Astrocyte (in vitro differentiated cells and primary cell): ENCODE measurements at places on chromosomes 12 and 14. TPM values are rescaled to one million over a fixed set of nuclear protein-coding genes. Genes with fewer than 3 reads are reported as not detected.

GRCh38 chr12:65634626-65635331, 189.5 kb upstream of the HMGA2 start:
- DNase-seq = peak; percentile 70

DNA sequence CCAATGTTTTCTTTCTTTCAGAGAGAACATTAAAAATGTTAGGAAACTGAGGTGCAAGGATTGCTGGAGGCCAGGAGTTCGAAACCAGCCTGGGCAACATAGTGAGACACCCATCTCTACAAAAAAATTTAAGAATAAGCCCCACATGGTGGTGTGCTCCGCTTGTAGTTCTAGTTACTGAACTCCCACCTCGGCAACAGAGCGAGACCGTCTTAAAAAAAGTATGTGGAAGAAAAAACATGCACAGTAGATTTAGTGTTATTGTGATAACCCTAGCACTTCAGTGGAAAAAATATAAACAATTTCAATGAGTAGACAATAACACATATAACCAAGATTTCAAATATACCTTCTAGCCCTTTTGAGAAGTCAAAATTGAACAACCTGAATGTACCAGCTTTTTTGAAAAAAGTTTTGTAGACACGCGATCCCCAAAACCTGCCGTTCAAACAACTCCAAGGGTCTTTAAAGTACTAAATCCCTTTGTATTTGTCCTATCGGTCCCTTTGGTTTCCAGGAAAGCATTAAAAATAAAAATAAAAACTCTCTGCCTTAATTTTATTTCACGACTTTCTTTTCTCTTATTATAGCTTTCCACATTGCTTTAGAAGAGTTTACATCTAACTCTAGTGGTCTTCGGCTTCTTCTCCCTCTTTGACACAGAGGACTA, 1.0 kb upstream of the ANO6 start:
- peak; percentile 23 for DNase-seq

DNA sequence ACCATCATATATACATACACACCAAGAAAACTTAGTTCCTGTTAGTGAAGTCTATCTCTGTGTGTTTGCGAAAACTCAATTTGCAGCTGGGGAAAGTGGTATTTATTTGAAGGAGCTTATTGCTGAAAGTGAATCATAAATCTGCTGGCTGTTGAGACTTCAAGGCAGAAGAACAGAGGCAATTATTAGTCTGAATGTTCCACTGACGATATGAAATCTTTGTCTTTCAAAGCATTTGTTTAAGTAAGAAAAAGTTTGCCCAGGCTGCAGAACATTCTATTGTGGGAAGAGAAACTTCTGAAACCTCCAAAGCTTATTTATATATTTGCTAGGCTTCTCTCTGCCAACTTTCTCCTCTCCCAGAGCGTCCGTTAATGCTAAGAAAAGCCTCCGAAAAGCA, 255.7 kb upstream of the TMPO start:
- DNase-seq = no peak

DNA sequence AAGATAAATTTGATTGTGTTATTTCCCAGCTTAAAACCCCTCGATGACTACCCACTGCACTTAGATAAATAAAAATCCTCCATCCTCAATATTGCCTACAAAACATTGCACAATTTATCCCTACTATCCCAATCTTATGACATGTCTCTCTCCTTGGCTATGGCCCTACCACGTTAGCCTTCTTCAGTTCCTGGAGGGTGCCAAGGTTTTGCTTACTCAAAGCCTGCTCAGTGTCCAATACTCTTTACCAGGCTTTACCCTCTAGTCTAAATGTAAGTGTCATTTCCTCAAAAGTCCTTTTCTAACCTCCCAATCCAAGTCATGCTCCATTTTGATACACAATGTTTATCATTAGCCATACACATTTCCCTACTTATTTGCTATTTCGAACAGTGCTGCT, 35.0 kb upstream of the PPM1A start:
- no peak for DNase-seq

- DNase-seq = no peak
Observed at GRCh38 chr12:53005215-53005985, 856 bp upstream of the EIF4B start.

- DNase-seq = no peak
Observed at GRCh38 chr12:3592856-3593625, 102.0 kb downstream of the PRMT8 start.

DNA sequence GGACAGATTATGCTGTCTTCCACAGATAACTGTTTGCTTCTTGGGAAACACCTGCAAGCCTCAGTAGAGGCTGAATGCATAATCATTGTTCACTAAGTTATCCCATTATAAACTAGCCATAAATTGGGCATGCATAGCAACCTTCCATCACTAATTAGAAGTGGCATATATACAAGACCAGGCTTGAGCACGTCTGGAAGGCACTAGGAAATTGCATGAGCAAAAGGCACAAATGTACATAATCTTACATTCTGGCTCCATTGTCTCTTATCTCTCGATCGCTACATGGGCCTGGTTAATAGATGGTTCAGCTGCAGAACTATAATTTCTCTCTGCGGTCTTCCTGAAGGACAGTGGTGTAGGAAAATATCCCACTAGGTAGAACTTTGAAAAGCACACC, 679.2 kb downstream of the RPL10L start:
- no peak for DNase-seq

DNA sequence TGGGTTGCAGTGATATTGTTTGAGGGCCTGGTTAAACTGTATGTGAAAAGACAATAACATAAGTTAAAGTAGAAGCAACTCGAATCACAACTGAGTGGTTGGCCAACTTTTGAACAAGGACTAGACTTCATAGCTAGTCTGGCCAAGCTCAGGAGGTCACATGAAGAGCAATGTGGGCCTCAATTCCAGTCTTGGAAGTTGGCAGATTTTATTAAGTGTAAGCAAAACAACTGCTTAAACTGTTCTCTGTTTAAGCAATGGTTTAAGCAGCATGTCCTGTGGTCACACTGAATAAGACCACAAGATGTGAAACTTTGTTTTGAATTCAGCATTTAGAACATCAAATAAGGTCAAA, 100.4 kb downstream of the TMTC3 start:
- DNase-seq = peak; percentile 75

- DNase-seq = no peak
Observed at GRCh38 chr12:6938353-6939190, 5.0 kb upstream of the RNU7-1 start.

DNA sequence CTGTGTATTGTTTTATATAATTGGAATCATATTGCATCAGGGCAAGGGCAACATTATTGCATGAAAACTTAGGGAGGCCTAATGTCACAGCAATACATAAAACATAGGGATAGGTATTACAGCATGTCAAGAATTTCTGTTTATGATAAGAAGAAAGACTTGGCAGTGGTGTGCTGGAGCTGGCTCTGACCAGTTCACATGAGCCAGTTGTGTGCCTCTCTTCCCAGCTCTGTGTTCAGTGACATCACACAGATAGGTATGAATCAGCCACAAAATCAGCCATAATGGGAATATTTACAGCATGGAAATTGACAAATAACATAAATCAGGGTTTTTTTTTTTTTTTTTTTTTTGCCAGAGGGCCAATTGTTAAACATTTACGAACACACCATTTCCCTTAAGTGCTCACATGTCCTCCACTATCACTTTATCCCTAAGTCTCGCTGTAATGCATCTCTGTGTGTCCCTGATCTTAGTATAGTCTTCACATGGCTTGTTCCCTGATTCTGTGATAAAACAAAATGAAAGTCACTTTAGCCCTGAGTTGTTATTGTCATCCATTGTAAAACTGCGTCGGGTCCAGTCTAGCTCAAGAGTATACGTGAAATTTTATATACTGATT, 31.9 kb upstream of the ACSM4 start:
- DNase-seq = no peak

- DNase-seq = no peak
Observed at GRCh38 chr14:81415781-81416180, 15.7 kb upstream of the STON2 start.

DNA sequence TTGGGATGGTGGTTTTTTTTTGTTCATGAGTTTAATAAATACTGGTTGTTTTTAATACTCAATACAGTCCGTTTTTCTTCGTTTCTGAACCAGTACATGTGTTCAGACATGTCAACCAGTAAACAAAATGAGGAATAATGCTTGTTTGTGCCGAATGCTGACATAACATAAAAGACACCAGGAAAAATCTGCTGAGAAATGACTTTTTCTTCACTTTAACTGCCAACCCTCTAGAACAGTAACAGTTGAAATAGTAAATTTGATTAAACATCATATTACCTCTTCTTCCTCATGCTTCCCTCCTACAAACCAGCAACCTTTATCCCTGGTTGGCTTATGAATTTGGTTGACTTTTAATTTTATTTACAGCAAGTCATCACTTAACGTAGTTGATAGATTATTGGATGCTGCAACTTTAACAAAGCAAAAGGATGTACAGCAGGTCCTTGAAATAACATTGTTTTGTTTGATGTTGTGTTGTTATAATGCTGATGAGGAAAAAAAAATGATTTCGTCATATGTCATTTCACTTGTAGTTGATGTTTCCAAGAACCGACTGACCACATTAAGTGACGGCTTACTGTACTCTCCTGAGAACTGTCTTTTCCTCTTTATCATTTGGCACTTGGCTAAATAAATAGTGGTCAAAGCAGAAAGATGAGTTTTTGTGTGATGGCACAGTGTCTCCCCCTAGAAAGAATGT, 340.5 kb downstream of the TMTC2 start:
- no peak for DNase-seq

DNA sequence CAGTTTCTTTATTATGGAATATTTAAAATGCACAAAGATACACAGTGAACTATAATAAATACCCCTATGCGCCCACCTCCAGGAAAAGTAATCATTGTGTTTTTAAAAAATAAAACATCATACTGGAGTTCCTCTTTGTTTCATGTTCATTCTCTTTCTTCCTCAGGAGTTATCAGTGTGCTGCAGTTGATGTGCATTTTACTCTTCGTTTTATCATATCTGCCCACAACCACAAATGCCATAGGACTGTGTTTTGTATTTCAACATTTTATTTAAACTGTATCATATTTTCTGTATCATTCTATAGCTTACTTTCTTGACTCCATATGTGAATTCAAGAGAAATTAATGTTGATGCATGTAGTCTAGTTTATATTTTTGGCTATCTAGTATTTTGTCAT, 53.9 kb downstream of the TSHR start:
- DNase-seq = no peak

DNA sequence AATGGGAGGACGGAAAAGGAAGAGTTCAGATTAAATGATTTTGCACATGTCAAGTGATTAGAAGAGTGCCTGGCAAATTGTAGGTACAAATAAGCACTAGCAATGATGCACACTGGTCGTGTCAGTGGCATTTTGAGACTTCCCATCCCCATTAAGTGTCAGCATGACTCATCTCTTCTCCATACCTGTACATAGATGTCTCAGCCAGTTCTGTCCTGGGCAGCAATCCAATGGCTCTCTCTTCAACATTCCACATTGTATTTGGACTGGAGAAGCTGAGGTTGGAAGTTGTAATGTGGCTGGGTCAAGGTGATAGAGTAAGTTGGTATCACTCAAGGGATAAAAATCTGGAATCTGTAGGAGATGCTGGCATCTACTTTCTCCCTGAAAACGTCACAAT, 742.7 kb downstream of the VRK1 start:
- DNase-seq = no peak

DNA sequence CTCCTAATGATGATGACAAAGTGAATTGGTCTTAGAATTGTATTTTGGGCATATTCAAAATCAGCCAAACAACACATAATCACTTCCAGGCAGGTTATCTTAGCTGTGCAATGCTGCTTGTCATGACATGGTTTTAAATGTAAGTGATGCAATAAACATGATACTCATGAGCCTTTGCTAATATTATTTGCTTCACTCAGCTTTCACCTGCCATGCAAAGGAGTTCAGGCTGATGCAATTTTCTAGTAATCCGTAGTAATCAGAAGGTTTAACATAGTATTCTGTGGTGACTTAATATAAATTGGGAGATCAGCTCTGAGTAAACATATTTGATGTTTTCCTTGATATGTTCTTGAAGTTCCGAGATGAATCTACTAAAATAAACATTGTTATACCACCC, 29.1 kb downstream of the TMEM260 start:
- DNase-seq = no peak

DNA sequence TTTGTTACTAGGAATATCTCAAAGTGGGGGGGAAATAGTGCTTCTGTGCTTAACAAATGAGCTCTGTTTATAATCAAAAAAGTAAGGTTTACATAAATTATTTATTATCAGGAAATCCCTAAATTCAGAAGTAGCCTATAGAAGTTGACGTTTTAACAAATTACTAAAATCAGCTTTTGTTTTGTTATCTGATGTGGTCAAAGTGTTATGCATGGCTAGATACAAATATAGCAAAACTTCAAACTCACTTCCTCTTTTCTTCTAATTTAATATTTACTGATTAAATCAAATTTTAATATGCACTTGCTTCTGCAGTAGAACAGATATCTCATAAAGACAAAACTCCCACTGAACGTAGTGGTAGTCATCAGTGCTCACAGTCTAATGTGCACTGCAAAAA, 47.5 kb downstream of the GARIN6 start:
- no peak for DNase-seq

GRCh38 chr14:36738269-36738668, 76.6 kb downstream of the PAX9 start:
- DNase-seq = no peak

GRCh38 chr12:131375972-131376345, 334.9 kb upstream of the SFSWAP start:
- no peak for DNase-seq

DNA sequence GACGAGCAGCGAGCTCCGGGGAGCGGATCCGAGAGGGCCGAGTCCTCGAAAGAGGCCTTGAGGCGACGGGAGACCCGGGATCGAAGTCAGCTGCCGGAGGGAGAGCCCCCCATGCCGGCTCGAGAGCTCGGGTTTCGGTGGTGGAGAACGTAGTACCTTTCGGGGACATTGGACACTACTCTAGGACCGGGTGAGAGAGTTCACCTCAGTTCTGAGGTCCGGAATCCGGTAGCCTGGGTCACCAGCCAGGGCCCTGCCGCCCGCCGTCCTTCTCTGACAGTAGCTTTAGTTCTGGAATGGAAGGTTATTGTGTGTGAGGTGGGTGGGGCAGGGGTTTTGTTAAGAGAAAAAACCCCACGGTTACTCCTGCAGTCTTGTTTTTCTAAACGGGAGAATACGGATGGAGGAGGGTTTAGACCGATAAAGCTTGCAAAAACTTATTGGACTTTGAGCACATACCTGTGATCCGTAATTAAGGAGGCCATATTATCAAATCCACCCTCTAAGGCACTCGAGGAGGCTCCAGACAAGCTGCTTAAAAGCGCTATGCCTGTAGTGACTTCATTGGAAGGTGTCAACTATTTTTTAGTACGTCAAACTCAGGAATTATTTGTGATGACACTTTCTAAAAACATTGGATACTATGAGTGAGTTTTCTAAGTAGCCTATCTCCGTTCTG, 765 bp downstream of the SCYL2 start:
- DNase-seq = peak; percentile 51

The KRT2 gene
- total RNA-seq = not detected in 2 replicates

The SMCO3 gene
- 0.57 and 0.84 TPM in 2 replicates for total RNA-seq

The DLK1 gene
- total RNA-seq = 1.3 and 2.7 TPM in 2 replicates

The LTBR gene
- total RNA-seq = 2.8 and 2.9 TPM in 2 replicates

The PLEKHD1 gene
- total RNA-seq = 0.05 and 0.14 TPM in 2 replicates

The PCED1B gene
- total RNA-seq = 1.8 and 2.4 TPM in 2 replicates

The CCDC175 gene
- total RNA-seq = not detected in 2 replicates

The MANSC4 gene
- total RNA-seq = not detected in 2 replicates
